Activated CD8-positive, alpha-beta memory T cell treated with anti-CD3 and anti-CD28 coated beads, Interleukin-2, amount 50 U/mL, for 4 hours (primary cell): ENCODE measurements at places on chromosomes 6 and 20.

- DNase-seq, result no peak
Measured at GRCh38 chr20:2750491-2751251, 49.8 kb downstream of the CPXM1 start.

- DNase-seq, result no peak
Measured at GRCh38 chr6:50851049-50851845, 32.6 kb downstream of the TFAP2B start.

DNA sequence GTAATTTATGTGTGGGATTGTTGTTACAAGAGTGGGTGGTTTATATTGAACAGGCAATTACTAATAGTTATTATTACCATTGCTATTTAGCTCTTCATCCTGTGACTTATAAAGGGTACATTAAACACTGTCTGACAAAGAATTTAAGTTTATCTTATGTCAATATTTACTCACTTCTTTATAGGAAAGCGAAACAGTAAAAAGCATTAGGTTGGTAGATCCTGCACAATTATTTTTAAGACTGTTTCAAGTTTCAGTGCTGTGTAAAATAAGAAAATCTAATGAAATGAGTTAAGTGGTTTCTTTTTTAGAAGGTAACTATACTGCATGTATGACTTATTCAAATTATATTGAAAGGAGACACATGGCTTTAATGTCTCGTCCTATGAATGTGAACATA lies 135.8 kb upstream of the MAP3K7 start:
- DNase-seq, result no peak

GRCh38 chr6:65098349-65098748 lies 608.7 kb downstream of the EYS start:
- DNase-seq, result no peak

DNA sequence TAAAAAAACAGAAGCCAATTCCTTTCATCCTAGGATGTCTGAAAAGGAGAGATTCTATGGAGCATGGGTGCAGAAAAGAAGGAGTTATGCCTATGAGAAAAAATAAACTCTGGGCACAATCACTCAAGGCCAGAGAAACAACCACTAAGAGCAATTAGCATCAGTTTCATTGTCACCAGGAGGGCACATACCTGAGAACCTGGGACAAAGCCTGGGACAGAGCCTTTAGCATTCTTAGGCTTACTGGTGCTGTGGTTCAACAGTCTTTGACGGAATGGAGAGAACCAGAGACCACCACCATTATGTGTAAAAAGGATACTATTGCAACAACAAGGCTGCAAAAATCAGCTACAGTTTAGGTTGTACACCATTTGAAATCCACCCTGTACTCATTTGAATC lies 29.4 kb upstream of the BCKDHB start:
- DNase-seq, result no peak
